ENCODE measurements at places on chromosomes 1 and 21.

DNA sequence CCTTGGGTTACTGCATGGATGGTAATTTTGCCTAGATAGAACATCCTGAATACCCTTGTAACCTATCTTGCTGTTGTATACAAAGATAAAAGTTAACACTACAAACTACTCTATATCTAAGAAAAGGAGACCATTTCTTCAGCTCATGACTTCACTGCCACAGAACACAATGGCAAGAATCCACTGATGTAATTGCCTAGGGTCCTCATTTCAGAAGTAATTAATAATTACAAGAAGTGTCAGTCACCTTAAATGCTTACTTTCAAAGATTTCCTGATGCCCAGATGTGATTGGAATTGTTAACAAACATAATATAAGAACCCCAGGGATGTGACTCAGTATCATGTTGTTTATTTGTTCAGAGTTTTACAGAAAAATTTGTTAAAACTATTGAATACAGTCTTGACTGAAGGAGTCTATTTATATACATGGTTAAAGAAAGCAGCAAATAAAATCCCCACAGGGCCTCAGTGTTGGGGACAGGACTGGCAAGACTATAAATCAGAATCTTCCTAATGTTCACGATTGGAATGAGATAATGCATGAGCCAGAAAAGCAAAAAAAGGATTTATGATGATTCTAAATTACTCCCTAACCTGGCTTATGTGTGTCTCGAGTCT, 83.9 kb downstream of the CRB1 start:
- DNase-seq: no peak

DNA sequence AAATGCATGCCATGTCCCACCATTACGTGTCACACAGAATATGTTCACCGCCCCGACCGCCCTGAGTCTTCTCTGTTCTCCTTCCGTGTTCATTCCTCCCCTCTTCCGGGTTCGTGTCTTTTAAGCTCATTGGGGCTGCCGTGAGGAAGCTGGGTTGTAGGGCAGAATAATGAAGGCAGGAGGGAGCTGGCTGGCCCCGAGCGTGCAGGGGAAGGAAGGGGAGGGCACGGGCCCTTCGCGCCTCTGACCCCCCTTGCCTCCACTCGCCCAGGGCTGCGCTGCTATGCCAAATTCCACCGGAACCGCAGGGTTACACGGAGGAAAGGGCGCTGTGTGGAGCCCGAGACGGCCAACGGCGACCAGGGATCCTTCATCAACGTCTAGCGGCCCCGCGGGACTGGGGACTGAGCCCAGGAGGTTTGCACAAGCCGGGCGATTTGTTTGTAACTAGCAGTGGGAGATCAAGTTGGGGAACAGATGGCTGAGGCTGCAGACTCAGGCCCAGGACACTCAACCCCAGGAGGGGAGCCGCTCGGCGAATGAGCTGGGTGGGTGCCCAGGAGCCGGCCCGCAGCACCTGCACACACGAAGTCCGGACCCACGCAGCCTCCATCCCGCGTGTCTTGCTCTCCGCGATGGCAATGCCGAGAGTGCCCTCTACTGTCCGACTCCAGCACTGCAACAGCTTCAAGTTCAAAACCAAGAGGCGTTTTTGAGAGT, 16.5 kb upstream of the AGTRAP start:
- DNase-seq: peak; percentile 42

DNA sequence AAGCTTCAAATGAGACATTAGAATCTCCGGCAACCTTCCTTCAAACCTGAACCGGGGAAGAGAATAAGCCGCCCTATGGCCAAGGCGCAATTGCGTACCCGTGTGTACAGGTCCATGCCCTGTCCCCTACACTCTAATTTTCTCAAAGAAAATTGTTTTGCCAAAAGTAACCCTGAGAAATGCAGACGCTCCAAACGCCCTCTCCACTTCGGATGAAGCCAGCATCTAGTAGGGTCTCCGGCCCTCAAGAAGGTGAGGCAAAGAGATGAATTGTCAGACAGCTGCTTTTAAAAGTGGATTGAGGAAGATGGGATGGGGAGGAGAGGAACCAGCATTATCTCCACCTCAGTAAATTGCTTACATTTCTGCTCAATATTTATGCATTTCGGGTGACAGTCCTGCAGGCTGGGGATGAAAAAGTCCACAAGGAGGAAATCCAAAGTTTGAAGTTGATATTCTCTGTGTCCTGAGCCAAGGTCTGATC, 630 bp upstream of the LHX9 start:
- no peak for DNase-seq

GRCh38 chr1:204143276-204144041, 8.4 kb downstream of the ETNK2 start:
- DNase-seq: no peak

DNA sequence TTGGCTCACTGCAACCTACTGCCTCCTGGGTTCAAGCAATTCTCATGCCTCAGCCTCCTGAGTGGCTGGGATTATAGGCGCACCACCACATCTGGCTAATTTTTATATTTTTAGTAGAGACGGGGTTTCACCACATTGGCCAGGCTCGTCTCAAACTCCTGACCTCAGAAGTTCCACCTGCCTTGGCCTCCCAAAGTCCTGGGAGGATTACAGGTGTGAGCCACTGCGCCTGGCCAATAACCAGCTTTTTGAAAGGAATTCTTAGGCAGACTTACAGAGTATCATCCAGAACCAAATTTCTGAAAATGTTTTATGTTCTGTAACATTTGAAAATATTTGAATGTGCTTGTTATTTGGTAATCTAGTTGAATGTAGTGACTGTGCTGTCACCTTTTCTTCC, 14.6 kb downstream of the BTF3L4 start:
- no peak for DNase-seq

GRCh38 chr1:83497563-83497962, 501.4 kb downstream of the TTLL7 start:
- no peak for DNase-seq

GRCh38 chr1:198653808-198654413, 15.1 kb downstream of the PTPRC start:
- no peak for DNase-seq

- peak; percentile 71 for DNase-seq
Observed at GRCh38 chr1:26993237-26994019, at the start of gene TRNP1. TSS of gene TRNP1 (plus strand) at chr1:26993692. CDS start at chr1:26993787, 95 bp downstream.

- peak; percentile 50 for DNase-seq
Observed at GRCh38 chr1:201307231-201307630, 23.9 kb downstream of the PKP1 start.

DNA sequence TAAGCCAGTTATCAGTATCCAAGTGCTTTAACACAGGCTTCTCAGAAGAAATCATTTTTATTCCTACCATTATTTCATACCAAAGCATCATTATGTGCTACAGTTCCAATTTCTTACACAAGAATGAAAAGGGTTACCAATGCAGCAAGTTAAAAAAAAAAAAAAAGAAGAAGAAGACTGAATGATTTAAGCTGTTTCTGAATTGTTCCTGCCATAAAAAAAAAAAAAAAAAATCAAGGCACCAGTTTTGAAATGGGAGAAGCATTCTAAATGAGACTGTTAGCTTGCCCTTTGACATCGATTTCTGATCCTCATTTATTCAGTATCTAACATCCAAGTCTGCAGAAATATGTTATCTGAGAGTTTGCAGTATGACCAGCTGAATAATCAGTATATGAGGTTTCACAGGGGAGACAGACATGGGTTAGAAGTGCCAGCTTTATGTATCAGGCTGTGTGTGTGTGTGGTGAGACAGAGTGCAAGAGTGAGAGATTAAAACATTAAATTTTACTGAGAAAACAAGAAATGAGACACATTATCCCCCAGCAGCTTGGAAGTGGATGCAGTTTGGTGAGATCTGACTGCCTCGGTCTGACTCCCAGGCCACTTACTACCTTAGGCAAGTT, 105.8 kb downstream of the COLGALT2 start:
- DNase-seq: no peak

DNA sequence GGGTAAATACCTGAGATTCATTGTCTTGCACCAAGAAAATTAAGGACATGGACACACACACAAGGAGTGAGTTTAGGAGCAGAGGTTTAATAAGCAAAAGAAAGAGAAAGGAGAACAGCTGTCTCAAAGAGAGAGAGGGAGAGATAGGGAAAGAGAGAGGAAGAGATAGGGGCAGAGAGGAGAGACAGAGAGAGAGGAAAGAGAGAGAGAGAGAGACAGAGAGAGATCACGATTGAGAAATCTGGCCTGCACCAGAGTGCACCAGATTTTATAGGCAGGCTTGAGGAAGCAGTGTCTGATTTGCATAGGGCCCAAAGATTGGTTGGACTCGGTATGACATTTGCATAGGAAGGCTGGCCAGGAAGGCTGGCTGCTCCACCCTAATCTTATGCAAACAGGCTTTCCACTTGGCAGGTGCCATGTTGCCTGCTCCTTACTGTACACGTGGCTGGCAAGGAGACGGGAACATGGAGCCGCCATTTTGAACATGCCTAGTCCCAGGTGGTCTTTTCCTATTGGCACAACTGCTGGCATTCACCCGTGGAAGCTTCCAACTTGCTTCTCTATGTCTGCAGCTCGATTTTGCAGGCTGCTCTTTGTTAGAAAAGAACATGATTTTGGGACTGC, 419.9 kb downstream of the ZP4 start:
- DNase-seq: no peak

DNA sequence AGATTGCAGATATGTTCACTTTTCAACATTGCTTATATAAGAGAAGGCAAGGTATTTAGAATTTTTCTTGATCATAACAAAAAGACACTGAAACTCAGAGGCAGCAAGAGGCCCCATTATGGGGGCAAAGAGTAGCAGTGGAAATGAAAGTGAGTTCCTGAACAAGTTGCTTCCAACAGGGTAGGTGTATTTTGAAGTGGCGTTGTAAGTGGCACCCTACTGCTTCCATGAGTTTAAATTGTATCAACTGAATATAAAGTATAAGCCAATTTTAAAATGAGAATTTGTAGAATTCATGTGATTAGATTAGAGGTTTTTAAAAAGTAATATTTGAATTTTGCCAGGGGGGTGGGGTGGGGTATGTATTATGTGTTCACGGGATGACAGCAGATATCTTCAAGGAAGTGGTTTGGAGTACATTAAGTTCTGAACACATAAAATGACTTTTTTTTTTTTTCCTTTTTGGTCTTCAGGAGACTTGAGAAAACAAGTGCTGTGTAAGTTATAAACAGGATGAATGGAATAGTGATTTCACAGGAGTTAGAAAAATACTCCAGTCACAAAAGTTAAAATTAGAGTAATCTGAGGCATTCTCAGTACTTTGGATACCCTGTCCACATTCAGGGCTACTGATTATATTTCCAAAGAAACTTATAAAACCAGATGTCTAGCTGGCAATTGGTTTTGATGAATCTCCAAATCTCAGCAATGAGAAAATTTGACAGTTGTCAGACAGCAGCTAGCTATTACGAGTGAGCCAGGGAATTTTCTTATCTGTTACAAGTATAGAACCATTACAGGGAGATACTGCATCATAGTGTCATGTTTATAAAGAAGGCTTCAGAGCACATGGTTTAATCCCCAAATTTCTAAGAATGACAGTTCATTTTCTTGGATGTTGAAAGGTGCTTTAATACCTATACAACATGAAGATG, 182.0 kb downstream of the ST6GALNAC3 start:
- DNase-seq: no peak

GRCh38 chr1:245419461-245419978, 264.7 kb downstream of the KIF26B start:
- no peak for DNase-seq

GRCh38 chr1:75430526-75430925, 180.4 kb downstream of the SLC44A5 start:
- peak; percentile 4 for DNase-seq

DNA sequence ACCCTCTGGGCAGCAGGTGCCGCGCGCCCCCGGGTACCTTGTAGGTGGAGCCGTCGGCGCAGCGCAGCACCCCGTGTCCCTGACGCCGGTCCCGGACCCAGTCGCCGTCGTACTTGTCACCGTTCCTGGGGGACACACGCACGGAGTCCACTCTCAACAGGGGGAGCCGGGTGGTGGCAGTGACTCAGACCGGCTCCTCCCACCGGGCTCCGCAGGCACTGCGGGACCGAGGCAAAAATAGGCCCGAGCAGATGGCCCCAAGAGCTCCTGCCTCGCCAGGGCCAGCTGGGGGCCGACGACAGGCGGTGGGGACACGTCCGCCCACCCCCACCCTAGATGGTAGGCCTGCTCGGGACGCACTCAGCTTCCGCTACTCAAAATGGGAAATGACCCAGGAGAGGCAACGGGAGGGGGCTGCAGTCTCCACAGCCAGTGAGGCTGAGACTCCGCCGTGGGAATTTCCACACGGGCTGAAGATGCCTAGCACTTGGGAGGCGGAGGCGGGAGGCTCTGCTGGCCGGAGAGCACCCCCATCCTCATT, 6.3 kb downstream of the MORN1 start:
- DNase-seq: no peak

GRCh38 chr1:248599396-248599795, 1.9 kb upstream of the OR2T10 start:
- DNase-seq: no peak

GRCh38 chr1:38326135-38326534, 279.5 kb upstream of the POU3F1 start:
- no peak for DNase-seq

DNA sequence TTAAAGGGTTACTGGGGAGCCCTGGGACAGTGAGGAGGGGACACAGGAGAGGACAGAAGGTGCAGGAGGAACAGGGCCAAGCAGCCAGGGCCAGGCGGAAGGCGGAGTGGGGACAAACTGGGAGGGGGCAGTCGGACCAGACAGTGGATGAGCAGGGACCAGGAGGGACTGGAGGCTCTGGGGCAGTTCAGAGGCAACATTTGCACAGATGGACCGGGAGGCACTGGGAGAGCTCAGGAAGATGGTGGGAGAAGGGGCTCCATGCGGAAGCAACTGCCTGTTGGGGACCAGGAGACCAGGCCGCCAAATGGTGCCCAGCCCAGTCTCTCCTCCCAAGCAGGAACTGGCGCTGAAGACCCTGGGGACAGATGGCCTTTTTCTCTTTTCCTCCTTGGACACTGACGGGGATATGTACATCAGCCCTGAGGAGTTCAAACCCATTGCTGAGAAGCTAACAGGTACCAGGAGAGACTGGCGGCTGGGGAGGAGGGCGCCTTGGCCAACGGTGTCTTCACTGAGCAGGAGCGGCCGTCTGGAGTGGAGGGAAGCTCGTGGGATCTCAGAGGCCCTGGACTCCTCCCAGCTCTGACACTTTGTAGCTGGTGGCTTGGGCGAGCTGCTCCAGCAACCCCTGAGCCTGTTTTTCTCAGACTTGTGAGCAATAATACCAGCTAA, 847 bp downstream of the SELENON start:
- peak; percentile 15 for DNase-seq

GRCh38 chr1:39995973-39996393, 41.0 kb downstream of the MFSD2A start:
- peak; percentile 7 for DNase-seq

DNA sequence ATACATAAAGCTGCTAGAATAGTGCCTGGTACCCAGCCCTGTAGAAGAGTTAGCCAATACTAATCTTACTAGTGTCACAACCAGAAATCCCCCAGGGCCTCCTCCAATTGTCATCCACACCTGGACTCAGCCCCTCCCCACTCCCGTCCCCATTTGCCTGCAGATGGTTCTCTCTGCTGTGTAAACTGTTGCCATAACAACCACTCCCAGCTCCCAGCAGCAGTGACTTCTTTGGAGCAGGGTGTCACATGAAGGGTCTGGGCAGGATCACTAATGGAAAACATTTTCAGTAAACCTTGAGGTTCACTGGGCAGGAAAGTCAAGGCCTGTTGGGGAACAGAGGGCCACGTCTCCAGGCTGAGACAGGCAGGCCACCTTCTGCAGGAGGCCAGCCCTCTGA, 126.0 kb upstream of the IPO9 start:
- DNase-seq: no peak
